ENCODE measurements at places on chromosomes 4 and X.

DNA sequence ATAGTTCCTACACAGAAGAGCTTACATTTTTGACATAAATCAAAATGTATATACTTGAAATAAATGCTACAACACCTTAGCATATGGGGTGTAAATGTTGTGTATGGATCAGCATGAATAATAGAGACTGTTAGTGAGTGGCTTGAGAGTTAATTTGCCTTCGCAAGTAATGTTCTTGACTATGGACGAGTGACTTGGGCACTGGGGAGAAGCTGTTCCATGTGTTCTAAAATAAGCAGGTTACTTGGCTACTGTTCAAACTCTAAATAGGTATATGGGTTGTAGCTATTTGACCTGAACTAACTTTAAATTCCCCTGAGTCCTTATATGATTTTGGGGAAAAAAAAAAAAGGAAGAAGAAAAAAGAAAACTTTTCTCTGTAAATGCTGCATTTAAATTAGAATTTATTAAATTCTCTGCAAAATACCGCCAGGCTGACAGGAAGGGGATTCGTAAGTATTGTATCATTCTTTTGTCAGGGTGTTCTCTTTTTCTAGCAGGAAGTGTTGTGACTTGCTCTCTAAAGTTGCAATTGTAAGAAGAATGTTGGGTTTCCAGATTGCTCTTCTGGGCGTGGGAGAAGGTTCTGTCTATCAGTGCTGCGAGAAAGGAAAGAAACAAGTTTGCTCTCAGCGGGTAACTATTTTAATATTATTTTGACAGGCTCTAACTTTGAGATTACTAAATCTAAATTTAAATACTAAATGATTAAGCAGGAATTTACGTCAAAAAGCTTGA lies 32.2 kb downstream of the PLS3 start:
- DNase-seq: no peak

- no peak for DNase-seq
Measured at GRCh38 chr4:89275587-89275986, 32.0 kb downstream of the GPRIN3 start.

- no peak for DNase-seq
Measured at GRCh38 chrX:150849996-150850720, 48.3 kb downstream of the CD99L2 start.

DNA sequence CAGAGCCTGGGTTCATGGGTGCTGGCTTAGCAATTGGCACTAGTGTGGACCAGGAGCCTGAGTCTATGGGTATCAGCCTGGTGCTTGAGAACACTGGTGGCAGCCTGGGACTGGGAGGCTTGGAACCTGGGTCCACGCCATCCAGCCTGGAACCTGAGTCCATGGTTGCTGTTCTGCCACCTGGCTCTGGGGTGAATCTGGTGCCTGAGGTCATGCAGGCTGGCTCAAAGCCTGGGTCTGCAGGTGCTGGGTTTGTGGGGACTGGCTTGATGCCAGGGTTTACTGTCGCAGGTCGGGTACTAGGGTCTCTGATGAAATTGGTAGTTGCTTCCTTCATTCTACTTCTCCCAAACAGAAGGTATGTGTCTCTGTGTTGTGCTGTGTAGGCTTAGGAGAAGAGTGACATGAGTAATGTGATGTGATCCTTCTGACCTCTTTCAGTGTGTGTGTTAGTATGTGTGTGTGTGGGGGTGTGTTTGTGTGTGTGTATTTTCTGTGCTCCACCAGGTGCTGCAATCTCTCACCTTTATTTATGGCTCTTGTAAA lies 517.0 kb upstream of the EPHA5 start:
- no peak for DNase-seq

- no peak for DNase-seq
Measured at GRCh38 chr4:110489901-110490508, 14.1 kb downstream of the ENPEP start.
